ENCODE measurements at places on chromosomes 12 and 14.

DNA sequence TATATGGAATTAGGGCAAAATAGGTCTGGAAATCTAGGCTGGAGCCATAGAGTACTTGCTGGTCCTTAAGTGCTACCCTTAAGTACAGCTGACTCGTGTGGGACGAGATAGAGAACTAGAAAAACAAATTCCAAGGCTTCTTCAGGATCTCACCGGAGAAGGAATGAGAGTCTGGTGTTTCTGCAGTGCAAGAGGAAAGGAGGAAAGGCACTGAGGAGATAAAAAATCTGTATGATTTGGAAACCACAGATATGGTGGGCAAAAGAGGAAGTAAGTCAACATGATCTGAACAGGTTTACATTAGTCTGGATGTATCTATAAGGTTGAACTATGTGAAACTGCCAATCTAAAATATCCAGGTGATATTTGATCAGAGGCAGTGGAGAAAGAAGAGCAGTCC, 134.4 kb upstream of the SOX5 start:
- DNase-seq: no peak

- no peak for DNase-seq
Observed at GRCh38 chr14:55979781-55980180, 138.4 kb upstream of the PELI2 start.

GRCh38 chr12:97169889-97170567, 263.0 kb downstream of the NEDD1 start:
- no peak for DNase-seq

- no peak for DNase-seq
Observed at GRCh38 chr12:128856791-128857078, 3.5 kb downstream of the GLT1D1 start.

- no peak for DNase-seq
Observed at GRCh38 chr14:91509083-91509877, 830 bp downstream of the PPP4R3A start.

- DNase-seq: no peak
Observed at GRCh38 chr12:132522592-132523380, 32.8 kb downstream of the FBRSL1 start.

GRCh38 chr12:31482816-31483215, 108.1 kb downstream of the DENND5B start:
- DNase-seq: no peak

GRCh38 chr14:104266631-104267575, 128.5 kb downstream of the KIF26A start:
- no peak for DNase-seq

Measured in skeletal muscle cell (primary cell).